Endodermal cell (in vitro differentiated cells): ENCODE measurements at places on chromosomes 7 and 10. TPM values are rescaled to one million over a fixed set of nuclear protein-coding genes. Genes with fewer than 3 reads are reported as not detected.
A peak's percentile ranks its signal among the peaks of the same experiment; 100 is the strongest.

- H3K4me3 ChIP-seq = no peak overlapping the region
- no peak overlapping the region for H3K27ac ChIP-seq
- no peaks in the 10 kb centered on the region for H3K4me1 ChIP-seq
- H3K27me3 ChIP-seq = no peaks in the 10 kb centered on the region
- H3K36me3 ChIP-seq = no peaks in the 10 kb centered on the region
Measured at GRCh38 chr10:129694691-129695243, 227.7 kb downstream of the MGMT start.

- H3K4me3 ChIP-seq = no peak overlapping the region
- no peak for DNase-seq
- H3K27ac ChIP-seq = no peak overlapping the region
- H3K4me1 ChIP-seq = peaks cover 3% of the 10 kb centered on the region
- no peaks in the 10 kb centered on the region for H3K36me3 ChIP-seq
Measured at GRCh38 chr7:20260223-20260622, 43.0 kb upstream of the MACC1 start.

GRCh38 chr10:124449170-124450011 is 444 bp downstream of the NKX1-2 start:
- H3K4me1 ChIP-seq = peaks cover 13% of the 10 kb centered on the region
- no peak overlapping the region for H3K27ac ChIP-seq
- H3K36me3 ChIP-seq = no peaks in the 10 kb centered on the region
- peak; percentile 78 for DNase-seq
- peaks cover 61% of the 10 kb centered on the region for H3K27me3 ChIP-seq

The NRCAM gene
- 10.3 and 17.9 TPM in 2 replicates for total RNA-seq
